ENCODE measurements at places on chromosomes 1 and 21. TPM values are rescaled to one million over a fixed set of nuclear protein-coding genes. Genes with fewer than 3 reads are reported as not detected.

The CLCNKB gene
- total RNA-seq: not detected

The SLC45A1 gene
- total RNA-seq: 0.12 TPM

The TRIM33 gene
- total RNA-seq: 32.8 TPM

The COL16A1 gene
- total RNA-seq: 0.36 TPM

The TNFRSF9 gene
- 146 TPM for total RNA-seq

The FCRLB gene
- 0.49 TPM for total RNA-seq

The DARS2 gene
- total RNA-seq: 47.0 TPM

The RLF gene
- 13.6 TPM for total RNA-seq

The ERICH3 gene
- not detected for total RNA-seq

The TNFSF4 gene
- 4.1 TPM for total RNA-seq

The ADGRL2 gene
- not detected for total RNA-seq

The LBR gene
- 128 TPM for total RNA-seq

The NPL gene
- total RNA-seq: 4.7 TPM

The CRP gene
- total RNA-seq: not detected

The NLRP3 gene
- 9.1 TPM for total RNA-seq

The FCRL5 gene
- 0.32 TPM for total RNA-seq

The NHLH1 gene
- 0.52 TPM for total RNA-seq

The LAX1 gene
- total RNA-seq: 28.9 TPM

The PAQR6 gene
- total RNA-seq: 4.4 TPM

Measured in activated naive CD8-positive, alpha-beta T cell treated with anti-CD3 and anti-CD28 coated beads for 36 hours (primary cell).